ENCODE measurements at places on chromosomes 5 and 9.

DNA sequence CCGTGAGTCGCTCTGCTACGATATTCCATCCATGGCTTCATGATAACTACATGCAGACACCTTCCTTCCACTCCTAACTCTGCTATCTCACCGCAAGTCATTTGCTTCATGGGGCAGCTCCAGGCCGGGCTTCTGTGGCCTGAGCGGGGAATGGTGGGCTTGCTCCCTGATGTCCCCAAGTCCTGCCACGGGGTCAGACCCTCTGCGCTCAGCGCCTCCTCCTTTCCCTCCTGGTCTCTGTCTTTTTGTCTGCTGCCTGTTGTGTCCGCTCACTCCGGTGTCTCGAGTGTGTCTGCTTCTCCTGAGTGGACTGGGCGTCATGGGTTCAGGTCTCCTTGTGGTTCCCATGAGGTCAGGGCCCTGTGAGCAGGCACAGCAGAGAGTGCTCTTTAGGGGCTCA lies 139.6 kb downstream of the CACNA1B start:
- DNase-seq = no peak

GRCh38 chr5:116249648-116250047 lies 164.8 kb downstream of the COMMD10 start:
- no peak for DNase-seq

GRCh38 chr5:123647066-123647465 lies 135.1 kb downstream of the CSNK1G3 start:
- no peak for DNase-seq

DNA sequence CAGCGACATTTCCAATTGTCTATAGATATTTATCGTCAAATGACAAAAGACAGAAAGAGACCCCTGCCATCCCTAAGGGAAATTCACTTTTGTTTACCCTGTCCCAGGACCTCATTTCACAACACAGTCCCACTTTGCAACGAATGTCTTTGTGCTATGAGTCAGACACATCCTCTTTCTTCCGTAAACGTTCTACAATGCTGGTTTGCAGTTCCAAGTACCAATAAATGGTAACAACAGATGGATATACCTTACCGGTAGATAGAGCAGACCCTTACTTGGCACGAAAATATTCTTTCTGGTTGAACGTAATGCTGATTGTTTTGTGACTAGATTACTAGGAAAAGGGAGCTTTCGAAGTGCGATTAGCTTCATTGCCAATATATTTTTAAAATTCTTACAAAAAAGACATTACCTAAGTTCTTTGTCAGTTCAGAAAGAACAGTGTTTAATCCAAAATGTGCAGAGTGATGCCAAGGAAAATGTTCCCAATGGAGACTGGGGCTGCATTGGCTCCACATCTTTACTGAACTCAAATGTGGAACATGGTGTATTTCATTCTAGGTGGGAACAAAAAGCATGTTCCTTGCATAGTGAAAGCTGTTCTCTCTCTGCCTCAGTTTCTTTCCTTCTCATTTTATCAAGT lies 202.5 kb upstream of the SLC27A6 start:
- no peak for DNase-seq

DNA sequence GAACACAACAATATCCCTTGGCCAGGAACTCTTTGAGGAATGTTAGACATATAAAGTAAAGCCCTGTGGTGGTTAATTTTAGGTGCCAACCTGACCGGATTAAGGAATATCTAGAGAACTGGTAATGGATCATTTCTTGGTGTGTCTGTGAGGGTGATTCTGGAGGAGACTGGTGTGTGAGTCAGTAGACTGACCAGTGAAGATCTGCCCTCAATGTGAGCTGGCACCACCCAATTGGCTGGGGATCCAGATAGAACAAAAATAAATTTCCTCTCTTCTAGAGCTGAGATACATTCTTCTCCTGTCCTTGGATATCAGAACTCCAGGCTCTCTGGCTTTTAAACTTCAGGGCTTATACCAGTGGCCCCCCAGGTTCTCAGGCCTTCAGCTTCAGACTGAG lies 56.2 kb upstream of the TNPO1 start:
- no peak for DNase-seq

GRCh38 chr9:37953775-37954437 lies 50.0 kb upstream of the SLC25A51 start:
- no peak for DNase-seq

- DNase-seq = no peak
Observed at GRCh38 chr5:33659526-33660169, 218.9 kb downstream of the TARS1 start.

- DNase-seq = no peak
Observed at GRCh38 chr5:76986825-76987526, 34.1 kb downstream of the CRHBP start.

Data from SIG-M5 (cell line).